ENCODE measurements at places on chromosomes 4 and X. TPM values are rescaled to one million over a fixed set of nuclear protein-coding genes. Genes with fewer than 3 reads are reported as not detected.

- DNase-seq: peak; percentile 70
Observed at GRCh38 chr4:157045507-157046127, 30.3 kb upstream of the GLRB start.

- DNase-seq: peak; percentile 60
Observed at GRCh38 chr4:663438-664428, 10.3 kb downstream of the ATP5ME start.

DNA sequence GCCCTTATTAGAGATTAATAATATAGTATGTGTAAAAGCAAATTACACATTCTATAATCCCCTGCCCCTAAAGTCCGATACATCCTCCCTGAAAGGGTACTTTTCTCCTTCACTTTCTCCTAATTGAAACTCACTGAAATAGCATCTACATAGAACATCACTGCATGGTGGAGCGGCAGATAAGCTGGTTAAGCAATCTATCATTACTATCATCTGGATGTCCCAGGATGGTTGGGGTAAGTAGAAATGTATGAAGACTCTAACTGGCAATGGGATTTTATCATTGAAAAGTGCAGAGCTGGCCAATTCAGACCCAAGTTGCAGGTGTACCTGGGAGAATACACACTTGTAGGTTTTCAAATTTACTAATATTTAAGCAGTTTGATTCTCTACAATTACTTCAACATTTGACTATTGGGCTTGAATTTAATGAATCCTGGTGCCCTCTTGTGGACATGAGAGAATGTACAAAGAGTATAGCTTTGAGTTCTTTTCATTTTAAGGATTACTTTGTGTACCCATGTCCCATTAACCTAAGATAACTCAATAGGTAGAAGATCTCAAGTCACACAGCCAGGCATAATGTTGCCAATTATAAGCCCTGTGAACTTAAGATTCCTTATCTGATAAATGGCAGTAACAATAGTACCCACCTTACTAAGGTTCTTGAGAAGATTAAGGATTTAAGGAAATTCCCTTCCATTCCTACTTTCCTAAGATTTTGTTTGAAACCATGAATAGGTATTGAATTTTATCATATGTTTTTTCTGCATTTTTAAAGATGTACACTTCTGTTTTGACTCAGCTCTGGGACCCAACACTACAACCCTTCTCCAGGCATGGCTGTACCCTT, 69.8 kb downstream of the SHROOM3 start:
- DNase-seq: no peak

DNA sequence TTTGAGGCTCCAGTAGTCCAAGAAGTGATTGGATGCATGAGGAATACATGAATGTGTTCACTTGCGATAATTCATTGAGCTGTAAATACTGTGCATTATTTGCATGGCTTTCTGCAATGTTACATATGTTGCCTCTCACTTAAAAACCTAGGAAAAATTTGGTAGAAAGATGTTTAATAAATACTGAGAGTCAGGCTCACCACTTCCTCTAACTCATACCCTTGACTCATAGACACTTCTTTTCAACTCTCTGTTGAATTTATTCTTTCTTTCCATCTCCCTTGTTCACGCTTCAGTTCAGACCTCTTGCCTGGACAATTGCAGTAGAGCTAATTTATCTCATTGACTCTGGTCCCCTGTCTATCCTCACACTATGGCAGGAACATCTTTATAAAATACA, 35.8 kb upstream of the LEF1 start:
- no peak for DNase-seq

DNA sequence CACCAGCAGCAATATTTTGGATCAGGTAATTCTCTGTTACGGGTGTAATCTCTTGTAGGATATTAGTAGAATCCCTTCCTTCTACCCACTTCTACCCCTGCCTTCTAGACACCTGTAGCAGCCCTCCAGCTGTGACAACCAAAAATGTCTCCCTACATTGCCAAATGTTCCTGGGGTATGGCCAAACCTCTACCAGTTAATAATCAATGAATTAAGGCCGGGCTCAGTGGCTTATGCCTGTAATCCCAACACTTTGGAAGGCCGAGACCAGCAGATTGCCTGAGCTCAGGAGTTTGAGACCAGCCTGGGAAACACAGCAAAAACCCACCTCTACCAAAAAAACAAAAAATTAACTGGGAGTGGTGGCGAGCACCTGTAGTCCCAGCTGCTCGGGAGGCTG, 9.9 kb downstream of the MAML3 start:
- no peak for DNase-seq

GRCh38 chr4:82515705-82516104, 46.1 kb downstream of the TMEM150C start:
- peak; percentile 72 for DNase-seq

DNA sequence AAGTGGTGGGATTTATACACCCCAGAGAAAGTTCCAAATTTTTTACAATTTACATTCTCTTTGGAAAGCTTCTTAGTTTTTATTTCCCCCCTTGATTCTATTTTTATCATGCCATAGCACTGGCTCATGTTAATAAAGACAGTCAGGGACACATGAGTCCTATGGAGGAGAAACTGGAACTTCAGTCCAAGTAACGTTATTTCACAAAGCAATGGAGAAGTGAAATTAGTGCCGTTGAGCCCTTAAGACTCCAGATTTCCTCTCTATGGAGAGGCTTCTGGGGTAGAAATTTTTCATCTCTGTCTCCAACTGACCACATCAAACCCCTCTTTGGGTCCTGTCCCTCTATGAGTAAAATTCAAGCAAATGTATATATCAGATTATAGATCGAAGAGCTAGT, 12.8 kb upstream of the TASL start:
- no peak for DNase-seq

DNA sequence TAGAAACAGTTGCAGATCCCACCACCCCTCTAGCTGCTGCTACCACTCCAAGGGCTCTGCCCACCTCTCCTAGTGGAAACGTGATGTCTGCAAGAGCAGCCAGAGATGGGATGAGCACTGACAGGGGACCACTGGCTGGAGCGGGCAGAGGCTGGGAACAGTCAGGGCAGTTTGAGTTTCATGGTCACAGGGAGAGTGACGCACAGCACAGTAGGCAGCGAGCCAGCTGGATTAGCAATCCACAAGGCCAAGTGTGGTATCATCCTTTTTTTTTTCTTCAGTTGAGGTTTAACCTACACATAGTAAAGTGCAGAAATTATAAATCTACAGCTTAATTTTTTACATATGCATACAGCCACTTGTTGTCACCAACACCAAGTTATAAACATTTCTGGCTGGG, 6.4 kb upstream of the SCML2 start:
- DNase-seq: peak; percentile 59

DNA sequence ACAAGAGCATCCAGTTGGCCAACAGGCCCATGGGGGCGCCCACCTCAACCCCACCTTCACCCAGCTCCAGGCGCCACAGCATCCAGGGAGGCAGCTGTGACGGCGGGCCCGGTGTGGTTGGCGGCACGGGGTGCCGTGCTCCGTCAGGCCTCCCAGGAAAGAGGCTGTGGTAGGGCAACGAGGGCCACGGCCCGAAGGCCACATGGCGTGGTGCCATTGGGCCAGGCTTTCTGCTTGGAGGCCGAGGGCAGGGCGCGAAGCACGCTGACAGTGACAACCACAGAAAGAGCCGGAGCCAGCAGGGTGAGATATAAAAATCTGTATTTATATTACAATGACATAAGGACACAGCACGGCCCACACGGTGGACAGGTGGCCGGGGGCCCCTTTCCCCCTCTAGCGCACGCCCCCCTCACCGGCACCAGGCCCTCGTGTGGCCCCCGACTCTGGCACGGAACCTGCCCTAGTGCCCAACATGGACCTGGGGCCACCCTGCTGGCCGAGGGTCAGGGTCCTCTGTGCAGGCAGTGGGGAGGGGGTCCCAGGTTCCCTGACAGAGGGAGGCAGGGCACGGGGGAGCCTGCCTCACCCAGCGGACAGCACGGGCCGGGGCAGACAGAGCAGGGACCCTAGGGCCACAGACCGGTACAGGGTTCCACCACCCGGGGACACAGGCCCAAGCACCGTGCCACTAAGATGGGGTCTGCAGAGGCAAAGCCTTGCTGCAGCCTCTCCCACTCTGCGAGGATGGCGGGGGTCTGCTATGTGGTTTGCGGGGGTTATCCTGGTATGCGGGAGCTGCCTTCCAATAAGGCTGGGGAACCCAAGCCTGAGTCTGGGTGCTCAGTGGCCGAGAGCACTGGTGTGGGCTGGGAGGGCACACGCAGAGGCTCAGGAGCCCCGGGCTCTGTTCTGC, 5.5 kb upstream of the HAUS3 start:
- DNase-seq: peak; percentile 2

DNA sequence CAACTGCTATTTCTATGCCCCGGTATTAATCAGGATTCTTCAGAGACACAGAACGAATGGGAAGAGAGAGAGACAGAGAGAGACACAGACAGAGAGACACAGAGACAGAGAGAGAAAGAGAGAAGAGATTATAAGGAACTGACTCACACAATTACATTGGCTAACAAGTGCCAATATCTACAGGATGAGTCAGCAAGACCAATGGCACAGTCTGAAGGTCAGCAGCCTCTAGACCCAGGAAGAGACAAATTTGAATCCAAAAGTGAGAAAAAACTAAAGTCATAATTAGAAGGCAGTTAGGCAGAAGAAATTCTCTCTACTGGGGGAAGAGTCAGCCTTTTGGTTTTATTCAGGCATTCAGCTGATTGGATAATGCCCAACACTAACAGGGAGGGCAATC, 187.3 kb downstream of the MAB21L2 start:
- DNase-seq: peak; percentile 53

GRCh38 chr4:21780148-21780547, 168.4 kb downstream of the KCNIP4 start:
- peak; percentile 3 for DNase-seq

- no peak for DNase-seq
Observed at GRCh38 chr4:24245491-24245820, 338.9 kb downstream of the DHX15 start.

GRCh38 chrX:64195862-64196261, 9.6 kb downstream of the AMER1 start:
- no peak for DNase-seq

DNA sequence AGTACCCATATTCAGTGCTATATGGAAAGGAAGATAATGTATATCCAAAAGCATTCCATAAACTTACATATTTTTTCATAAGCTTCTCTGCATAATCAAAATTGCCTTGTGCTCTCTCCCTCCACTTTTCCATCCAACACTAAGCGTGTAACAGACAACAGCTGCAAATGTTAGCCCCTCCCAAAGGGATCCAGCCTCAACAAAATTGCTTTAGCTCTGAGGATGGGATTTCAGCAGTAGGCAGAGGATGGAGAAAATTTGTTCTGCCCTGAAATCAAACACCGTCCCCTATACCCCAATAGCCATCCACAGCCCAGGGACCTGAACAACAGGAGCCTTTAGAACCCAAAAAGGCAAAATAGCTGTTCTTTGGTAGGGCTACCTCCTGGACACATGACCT, 28.8 kb upstream of the FGF13 start:
- DNase-seq: no peak

DNA sequence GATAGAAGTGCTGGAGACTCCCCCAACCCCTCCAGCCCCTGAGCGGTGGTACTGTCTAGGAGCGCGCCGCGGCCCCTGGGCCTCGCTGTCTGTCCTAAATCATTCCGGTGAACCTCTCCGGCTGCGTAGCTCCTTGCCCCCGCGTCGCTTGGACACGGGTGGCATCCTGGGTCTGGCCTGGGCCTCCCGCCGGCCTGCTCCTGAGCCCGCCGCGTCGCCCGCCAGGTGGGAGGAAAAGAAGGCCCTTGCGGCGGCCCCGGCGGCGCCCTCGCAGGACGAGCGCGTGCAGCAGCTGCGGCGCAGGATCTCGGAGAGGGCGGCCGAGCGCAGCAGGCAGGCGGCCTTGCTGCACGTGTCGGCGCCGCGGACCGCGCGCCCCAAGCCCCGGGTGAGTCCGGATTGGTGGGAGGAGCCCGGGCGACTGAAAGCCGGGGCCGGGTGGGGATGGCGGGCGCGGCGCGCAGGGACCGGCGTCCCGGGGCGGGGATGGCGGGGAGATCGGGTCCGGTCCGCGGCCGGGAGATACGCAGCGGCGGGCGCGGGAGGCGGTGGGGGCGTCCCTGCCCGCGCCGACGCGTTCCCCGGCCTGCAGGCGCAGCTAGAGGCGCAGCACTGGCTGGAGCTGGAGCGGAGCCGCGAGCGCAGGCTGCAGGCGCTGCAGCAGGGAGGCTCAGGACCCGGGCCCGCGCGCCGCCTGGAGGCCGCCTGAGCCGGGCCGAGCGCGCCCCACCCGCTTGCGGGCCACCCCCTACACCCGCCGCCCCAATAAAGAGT, 6.5 kb upstream of the RNF4 start:
- peak; percentile 79 for DNase-seq

GRCh38 chrX:65679071-65679540, 11.7 kb downstream of the MSN start:
- peak; percentile 59 for DNase-seq

DNA sequence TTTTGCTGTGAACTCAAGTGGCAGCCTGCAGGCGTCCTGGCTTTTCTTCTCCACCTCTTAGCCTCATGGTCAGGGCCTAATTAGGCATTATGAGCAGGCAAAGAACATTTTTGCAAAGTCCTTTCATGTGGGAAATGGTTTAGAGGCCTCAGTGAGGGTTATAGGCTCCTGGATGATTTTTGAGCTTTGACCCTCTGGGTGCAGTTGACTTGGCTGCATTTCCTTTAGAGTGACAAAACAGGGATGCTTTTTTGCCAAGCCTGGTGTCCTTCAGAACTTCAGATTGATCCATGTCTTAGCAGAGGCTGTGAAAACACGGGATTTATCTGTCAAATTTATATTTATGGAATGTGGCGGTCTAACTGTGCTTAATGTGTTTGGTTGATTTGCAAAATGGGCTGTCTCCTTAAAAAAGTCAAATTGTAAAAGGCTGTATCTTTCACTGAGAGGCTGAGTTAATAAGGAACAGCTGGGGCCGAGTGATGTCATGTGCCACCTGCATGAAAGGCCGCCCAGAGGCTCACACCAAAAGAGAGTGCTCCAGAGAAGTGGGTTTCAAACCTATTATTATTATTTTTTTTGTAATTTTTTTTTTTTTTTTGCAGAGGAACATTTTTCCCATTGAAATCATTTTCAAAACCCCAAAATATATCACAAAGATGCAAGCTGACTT, 192.2 kb upstream of the ARX start:
- DNase-seq: no peak

- DNase-seq: no peak
Observed at GRCh38 chr4:95833711-95834194, 6.1 kb upstream of the PDHA2 start.

GRCh38 chrX:69162361-69162865, 2.8 kb downstream of the PJA1 start:
- no peak for DNase-seq

Gene SLITRK2
- total RNA-seq: not detected

Gene PAPSS1
- 27.4 TPM for total RNA-seq

Gene SSX2B
- 2.6 TPM for total RNA-seq

Gene H2BW2
- total RNA-seq: not detected

Gene SYP
- total RNA-seq: 7.6 TPM

Gene CXCL6
- 0.06 TPM for total RNA-seq

Gene DCLK2
- total RNA-seq: 13.5 TPM

Gene RBM46
- total RNA-seq: not detected

Gene DCHS2
- total RNA-seq: 0.15 TPM

Gene UGT2B17
- total RNA-seq: not detected

Gene P2RY4
- not detected for total RNA-seq
